Amniotic stem cell (primary cell): ENCODE measurements at places on chromosomes 3 and 15.
A peak's percentile ranks its signal among the peaks of the same experiment; 100 is the strongest.

GRCh38 chr15:70096215-70097062 lies 1.3 kb downstream of the TLE3 start:
- DNase-seq: peak; percentile 17

DNA sequence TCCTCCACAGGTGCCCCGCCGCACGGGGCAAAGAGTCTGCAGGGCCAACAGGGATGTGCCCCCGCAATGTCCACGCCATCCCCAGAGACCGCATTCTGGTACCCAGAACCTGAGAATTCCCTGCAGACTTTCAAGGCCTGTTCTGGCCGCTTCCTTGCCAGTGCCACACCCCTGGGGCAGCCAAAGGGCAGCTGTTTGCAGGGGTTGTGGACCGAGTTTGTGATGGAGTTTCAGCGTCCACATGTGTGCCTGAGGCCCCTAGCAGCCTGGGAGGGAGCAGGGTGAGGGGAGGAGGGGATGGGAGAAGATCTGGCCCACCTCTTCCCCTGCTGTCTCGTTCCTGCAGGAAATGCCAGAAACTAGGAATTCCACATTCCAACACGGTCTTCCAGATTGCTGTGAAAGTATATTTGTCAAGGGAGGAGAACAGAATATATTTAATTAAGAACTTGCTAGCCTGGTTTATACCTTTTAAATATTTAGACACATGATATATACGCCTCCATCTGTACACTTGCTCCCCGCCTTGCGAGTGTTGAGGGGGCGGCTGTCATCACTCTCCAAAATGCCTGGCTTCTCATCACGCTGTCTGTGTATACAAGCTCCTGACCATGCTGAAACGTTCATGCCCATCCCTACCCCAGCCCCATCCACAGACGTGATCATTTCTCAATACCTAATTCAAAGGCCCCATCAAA lies 31.1 kb upstream of the RASA2 start:
- no peak for DNase-seq

DNA sequence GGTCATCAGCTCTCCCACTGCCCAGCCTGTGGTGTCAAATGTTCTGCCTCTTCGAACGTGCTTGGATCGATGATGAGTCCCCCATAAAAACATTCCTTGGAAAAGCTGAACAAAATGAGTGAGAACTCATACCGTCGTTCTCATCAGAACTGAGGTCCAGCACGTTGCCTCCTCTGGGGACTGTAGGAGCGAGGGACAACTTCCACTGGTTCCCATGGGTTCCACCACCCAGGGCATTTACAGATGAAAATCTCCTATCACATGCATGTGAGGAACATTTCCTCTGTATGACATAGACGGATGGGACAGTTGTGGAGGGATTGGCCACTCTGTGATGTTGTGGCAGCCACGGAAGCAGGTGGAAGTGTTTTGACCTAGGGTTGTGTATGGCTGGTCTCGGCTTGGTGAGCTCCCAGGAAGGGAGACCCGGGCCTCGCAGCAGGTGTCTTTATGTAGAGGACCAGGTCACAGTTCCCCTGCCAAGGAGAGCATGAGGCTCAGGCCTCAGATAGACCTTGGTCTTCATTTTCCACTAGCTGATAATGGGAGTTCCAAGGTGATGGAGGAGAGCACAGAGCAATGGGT lies 113.0 kb downstream of the SNRPN start:
- no peak for DNase-seq

DNA sequence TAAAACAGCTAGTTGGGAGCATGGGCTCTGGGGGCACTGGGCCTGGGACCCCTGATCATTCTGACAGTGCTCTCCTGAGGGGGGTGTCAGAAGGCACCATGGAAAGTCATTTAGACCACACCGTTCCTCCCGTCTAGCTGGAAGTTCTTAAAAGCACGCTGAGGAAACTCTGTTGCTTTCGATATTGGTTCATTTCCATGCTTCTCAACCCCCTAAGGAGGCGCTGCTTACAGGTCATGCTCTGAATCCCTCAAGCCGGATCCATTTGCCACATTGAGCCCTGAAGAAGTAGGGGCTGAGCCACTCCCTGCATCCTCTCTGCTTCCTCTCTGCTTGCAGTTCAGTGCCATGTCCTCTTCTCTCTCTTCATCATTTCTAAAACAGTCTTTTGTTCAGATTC lies 187.2 kb downstream of the CACNA2D3 start:
- no peak for DNase-seq

GRCh38 chr3:158737976-158738615 lies 5.8 kb upstream of the RARRES1 start:
- DNase-seq: no peak

GRCh38 chr3:148778926-148779325 lies 48.7 kb upstream of the CPB1 start:
- DNase-seq: no peak

DNA sequence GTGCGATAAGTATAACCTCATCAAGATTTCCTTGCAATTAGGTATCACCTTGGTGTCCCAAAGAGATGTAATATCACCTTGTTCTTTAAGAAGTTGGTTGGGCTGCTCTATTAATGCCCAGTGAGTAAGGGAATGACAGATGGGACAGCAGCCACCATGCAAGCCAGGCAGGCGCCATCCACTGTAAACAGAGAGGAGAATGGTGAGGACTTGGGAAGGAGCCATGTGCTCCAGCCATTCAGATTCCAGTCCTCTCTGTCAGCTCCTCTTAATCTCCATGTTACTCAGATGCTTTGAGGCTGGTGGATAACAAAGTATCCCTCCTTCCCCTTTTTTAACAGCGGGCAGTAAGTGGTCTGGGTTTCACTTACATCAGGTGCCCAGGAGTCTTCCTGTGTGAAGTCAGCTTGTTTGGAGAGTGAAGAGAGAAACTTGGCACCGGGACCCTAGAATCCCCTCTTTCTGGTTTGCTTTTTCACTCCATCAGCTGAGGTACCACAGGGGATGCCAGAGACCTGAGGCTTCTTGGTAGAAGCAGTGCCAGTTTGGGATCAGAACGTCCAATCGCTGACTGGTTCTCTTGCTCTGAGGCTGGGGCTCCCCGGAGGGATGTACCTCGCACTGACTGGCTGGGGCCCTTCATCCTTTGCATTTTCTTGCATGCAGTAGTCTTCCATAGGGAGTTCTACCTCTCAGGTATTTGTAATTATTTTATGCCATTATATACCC lies 29.5 kb downstream of the SLCO3A1 start:
- DNase-seq: no peak

DNA sequence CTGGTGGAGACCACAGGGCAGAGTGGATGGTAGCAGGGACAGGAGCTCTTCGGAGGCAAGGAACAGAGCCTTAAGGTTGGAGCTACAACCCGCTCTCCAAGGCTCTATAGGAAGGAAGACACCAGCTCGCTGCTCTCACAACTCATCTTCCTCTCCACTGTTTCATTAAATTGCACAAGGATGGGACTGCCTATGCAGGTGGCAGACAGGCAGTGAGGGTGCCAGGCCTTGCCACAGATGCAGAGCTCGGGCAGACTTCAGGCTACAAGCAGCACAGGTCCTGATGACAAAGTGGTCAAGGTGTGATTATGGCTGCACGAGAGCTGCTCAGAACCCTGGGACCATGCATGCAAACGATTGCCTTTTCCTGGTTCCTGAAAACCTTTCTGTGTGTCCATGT lies 144.6 kb downstream of the FOXP1 start:
- DNase-seq: no peak

GRCh38 chr15:82942691-82943090 lies 9.8 kb downstream of the HOMER2 start:
- no peak for DNase-seq

GRCh38 chr3:42851228-42851834 lies 24.3 kb downstream of the CYP8B1 start:
- no peak for DNase-seq

DNA sequence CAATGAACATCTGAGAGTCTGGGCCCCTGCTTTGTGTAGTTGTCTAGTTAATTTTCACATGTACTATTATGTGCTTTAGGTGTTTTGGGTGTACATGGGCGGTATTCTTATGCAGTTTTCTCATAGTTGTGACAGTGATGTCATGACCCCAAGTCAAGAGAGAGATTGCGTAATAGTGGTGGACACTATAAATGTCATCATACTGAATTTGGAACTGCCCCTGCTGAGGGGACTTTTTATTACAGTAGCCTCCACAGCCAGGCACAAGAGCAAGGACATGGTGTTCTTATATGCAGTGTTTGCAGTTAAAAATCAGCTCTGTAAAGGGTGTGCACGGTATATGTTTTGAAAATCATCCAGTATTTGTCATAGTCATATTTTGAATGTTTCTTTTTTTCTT lies 29.5 kb downstream of the ABHD2 start:
- no peak for DNase-seq

- no peak for DNase-seq
Measured at GRCh38 chr3:100777271-100777670, 68.0 kb downstream of the TFG start.

- no peak for DNase-seq
Measured at GRCh38 chr3:194197396-194197960, 61.5 kb downstream of the HES1 start.

GRCh38 chr3:153855772-153856171 lies 265.4 kb upstream of the ARHGEF26 start:
- DNase-seq: no peak

DNA sequence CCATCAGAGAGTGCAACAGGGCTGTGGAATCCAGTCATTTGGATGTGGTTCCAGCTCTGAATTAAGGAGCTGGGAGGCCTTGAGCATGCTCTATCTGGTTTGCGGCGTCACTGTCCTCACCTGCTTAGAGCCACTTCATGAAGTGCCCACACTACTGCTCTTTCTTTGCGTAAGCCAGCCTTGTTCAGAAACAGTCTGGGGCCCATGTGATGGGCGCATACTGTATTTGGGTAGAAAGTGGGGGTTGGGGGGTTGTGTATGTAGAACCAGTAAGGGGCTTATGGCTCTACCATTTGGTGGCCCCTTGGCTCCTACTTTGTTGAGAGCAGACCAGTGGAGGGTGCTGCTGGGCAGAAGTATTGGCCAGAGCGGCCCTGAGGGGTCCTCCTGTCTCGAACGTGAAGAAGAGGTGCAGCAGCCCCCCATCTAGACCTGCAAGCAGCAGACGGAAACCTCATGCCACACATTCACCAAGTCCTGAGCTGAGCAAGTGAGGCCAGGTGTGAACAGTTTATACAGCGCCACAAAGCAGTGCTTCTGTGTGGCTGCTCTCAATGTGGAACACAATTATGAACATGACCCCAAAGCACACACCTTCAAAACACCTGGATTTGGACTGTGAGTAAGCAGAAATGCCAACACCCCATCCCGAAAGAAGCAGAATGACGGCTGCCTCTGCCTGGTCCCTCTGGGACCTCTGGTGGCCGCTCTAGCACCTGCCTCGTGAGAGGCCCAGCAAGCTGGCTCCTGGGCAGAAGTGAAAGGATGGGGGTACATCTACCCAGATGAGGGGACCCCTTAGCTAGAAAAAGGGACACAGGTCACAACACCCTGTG lies 26.6 kb downstream of the SRPRB start:
- DNase-seq: no peak

GRCh38 chr3:4355401-4356219 lies 52.4 kb downstream of the SETMAR start:
- DNase-seq: no peak

DNA sequence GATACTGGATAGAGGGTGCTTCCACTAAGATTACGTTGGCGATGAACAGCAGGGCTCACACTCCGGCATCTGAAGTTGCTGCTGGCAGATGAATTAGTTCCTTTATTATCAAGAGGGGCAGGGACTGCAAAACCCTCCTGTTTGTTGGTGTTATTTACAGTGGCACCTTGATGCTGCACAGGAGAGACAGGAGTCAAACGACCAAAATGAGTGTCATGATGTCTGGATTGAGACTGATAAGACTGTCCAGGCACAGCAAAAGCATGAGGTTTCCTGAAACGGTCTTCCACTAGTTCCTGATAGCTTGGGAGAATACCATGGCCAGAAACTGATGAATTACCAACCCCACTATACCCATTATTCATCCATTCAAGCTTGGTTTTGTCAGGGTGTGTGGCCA lies 100.8 kb upstream of the NEDD4 start:
- no peak for DNase-seq

DNA sequence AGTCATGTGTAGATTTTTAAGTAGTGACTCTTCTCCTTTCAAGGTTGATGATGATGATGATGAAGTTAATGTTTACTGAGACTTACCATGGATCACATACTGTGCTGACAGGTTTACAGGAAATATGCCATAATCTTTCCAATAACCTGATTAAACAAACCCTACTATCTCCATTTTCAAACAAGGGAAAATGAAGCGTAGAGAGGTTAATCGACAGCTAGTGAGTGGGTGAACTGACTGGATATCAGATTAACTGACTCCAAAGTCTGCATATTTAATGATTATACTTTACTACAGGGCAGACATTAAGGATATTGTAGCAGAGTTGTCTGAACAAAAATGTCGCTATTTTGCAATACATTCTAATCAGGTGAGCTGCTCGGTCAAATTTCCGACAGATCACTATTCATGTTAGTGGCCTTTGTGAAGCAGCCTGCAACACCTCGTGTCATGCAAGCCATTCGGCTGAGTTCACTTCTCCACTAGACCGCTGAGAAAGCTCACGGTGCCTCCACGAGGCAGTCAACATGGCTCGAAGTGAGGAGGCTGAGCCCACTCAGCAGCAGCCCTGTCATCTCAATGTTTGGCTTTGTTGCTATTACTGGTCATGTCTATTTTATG lies 264.2 kb downstream of the NFKBIZ start:
- DNase-seq: no peak

GRCh38 chr3:120442975-120443517 lies 7.7 kb downstream of the FSTL1 start:
- DNase-seq: no peak

GRCh38 chr3:126340596-126340942 lies 16.6 kb downstream of the KLF15 start:
- DNase-seq: no peak

DNA sequence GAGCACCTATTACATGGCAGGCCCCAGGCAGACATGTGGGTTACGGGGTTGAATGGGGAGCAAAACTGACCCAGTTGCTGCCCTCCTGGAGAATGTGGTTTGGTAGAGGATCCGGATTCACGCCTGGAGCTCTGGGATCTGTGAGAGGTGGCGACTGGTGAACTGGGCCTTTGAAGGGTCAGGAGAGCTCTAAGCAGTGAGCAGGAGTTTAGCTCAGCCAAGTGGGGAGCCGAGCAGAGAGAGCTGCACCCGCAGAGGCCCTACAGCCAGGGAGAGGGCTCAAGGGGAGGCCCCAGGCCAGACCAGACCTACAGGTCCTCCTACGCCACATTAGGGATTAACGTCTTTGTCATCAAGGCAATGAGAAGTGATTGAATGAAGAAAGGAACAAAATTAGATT lies 179.8 kb upstream of the TLE3 start:
- DNase-seq: no peak

DNA sequence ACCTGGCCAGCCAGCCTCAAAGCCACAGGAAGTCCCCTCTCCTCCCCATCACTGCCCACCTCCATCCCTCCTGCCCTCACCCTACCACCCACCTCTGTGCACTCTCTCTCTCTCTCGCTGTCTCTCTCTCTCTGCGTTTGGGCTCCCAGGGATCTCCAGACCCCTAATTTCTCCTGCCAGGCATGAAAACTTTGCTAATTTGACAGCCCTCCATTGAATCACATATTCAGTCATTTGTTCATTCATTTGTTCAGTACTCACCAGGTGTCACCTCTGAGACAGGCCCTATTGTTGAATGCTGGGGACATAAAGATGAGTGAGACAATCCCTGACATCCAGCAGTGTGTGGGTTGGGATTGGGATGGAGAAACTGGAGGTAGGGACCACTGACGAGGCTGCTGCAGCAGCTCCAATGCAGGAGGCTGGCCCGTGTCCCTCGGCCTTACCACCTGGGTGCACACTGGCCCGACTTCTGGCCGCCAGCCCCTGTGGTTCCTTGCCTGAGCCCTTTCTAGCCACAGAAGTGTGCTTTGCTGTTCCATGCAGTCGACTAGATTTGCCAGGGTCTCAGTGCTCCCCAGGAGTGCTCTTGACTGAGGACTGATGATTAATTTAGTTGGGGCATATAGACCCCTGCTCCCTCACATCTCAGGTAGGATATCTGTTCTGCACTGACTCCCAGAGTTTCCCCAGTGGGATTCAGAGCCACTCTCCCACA lies 38.6 kb upstream of the TSEN2 start:
- no peak for DNase-seq
